NCI-H748 treated with DMSO at 0.1 percent for 48 hours (cell line): ENCODE measurements at places on chromosomes 4 and X.

DNA sequence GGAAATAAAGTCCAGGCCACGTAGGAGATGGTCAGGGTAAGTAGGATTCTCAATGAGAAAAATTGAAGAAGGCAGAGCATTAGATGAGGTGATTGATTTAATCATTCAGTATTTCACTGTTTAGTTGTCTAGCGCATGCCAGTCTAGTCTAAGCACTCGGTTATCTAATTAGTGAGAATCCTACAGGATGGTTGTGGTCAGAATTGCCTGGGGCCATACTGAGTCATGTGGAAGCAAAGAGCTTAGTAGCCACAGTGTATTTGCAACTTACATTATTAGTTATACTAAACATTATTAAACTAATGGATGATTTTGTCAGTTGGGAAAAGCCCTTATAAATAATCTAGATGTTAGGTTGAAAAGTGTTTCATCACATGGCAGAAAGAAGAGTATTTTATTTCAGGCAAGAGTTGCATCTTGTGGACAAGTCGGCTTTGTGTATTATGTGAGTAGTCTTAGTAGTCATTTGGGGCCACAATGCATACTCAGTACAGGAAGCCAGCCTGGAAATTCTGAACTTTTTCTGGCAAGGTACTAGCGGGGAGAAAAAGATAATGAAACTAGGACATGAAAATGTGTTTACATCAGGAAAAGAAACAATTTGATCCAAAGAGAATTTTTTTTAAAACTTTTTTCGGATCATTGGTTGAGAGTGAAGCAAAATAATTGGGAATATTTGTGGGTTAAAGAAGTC lies 31.9 kb downstream of the CPEB2 start:
- no peak for DNase-seq

DNA sequence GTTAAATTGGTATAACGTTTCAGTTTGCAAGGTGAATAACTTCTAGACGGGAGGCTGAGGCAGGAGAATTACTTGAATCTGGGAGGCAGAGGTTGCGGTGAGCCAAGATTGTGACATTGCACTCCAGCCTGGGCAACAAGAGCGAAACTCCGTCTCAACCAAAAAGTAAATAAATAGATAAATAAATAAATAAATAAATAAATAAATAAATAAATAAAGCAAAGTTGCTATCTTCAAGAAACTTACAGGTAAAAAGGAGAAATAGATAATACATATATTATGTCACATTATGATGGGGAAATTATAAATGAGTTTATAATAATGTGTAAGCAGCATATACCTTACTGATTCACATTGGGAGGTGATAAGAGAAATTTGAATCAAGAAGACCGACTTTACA lies 1966.0 kb downstream of the PCDH7 start:
- no peak for DNase-seq

DNA sequence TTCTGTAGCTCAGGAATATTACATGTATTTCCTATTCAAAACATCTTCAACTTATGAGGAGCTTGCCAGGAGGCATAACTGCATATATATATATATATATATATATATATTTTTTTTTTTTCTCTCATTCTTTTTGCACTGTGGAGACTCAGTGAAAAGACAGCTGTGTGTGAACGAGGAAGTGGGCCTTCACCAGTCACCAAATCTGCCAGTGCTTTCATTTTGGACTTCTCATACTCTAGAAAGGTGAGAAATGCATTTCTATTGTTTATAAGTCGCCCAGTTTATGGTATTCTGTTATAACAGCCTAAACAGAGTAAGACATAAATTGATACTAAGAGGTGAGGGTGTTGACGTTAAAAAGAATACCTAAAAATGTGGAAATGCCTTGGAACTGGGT lies 710.6 kb downstream of the TRAM1L1 start:
- DNase-seq, result no peak

DNA sequence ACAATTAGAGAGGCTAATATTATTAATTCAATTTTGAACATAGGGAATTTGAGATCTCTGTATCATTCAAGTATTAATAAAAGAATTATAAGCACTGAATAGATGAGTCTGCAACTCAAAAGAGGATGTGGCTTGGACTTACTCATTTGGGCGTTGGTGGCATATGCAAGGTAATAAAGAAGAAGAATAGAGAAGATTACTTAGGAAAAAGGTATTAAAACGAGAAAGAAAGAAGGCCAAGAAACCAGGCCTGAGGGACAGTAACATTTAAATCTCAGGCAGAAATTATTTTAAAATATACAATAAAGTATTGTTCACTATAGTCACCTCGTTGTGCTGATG lies 383.0 kb upstream of the INTU start:
- DNase-seq, result no peak

- no peak for DNase-seq
Measured at GRCh38 chrX:9183481-9183880, 149.6 kb upstream of the FAM9B start.

DNA sequence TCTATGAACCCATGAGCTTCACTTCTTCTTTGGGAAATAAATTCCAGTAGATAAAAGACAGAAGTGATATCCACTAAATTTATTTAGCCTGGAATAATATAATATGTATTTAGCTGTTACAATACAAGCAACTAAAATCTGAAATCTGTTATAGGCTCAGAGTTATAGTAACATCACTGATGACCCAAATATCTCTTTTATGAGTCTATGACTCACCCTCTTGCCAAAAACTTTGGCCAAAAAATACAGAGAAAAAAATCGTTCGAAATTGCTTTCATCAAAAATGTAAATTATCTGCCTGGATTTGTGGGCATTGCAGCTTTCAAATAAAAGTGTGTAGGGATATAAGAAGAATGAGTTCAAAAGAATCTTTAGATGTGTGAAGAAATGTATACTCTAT lies 89.4 kb upstream of the DKK2 start:
- no peak for DNase-seq

- DNase-seq, result no peak
Measured at GRCh38 chrX:20313899-20314298, 47.2 kb upstream of the RPS6KA3 start.
